ENCODE measurements at places on chromosomes 11 and 22.

- peak; percentile 27 for DNase-seq
These were observed 1.2 kb downstream of the SLC37A4 start for GRCh38 chr11:119029340-119030028.

- no peak for DNase-seq
These were observed at the start of gene OR51E2 for GRCh38 chr11:4697585-4697984. TSS of gene OR51E2 (minus strand) at chr11:4697853. CDS start at chr11:4682711, 15,142 bp downstream.

- DNase-seq, result no peak
These were observed 389.7 kb downstream of the NXPE2 start for GRCh38 chr11:115067900-115068530.

DNA sequence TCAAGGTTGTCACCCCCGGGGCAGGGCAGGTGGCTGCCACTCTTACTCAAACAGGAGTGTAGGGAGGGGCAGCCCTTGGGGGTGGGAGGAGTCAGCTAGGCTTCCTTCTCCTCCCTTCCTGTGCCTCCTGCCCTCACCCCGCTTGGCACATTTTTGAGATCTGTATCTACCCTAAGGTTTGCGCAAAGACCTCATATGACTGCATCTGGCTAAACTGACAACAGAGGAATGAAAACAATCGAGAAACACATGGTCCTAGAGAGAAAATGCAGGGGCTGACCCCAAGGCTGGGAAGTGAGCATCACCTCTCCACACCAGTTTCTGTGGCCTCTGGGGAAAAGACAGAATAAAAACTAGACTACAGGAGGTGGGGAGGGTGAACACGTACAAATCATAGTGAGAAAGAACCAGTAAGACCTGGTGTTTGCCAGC, 28.1 kb downstream of the IGSF9B start:
- no peak for DNase-seq

DNA sequence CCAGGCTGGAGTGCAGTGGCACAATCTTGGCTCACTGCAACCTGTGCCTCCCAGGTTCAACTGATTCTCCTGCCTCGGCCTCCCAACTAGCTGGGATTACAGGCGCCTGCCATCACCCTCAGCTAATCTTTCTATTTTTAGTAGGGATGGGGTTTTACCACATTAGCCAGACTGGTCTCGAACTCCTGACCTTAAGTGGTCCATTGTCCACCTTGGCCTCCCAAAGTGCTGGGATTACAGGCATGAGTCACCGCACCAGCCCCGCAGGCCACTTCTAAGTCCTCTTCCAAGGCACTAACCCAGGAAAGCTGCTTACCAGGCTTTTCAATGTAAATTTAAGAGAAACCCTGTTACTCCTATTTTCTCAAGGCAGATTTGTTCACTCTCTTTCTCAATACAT, 50.4 kb downstream of the DENND5A start:
- DNase-seq, result no peak

GRCh38 chr11:101487775-101488174, 96.0 kb downstream of the TRPC6 start:
- DNase-seq, result no peak

GRCh38 chr11:24688981-24689380, 192.1 kb downstream of the LUZP2 start:
- DNase-seq, result no peak

DNA sequence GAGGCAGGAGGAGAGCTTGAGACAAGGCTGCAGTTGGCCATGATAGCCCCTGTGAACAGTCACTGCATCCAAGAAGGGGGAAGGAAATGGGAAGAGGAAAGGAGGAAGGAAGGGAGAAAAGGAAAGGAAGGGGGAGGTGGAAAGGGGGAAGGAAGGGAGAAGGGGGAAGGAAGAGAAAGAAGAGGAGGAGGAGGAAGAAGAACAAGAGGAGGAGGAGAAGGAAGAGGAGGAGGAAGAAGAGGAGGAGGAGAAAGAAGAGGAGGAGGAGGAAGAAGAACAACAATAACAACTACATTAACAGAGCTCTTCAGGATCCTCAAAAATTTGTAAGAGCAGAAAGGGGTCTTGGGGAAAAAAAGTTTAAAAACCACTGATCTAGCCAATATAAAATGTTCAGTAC, 5.2 kb downstream of the RAB6A start:
- no peak for DNase-seq

DNA sequence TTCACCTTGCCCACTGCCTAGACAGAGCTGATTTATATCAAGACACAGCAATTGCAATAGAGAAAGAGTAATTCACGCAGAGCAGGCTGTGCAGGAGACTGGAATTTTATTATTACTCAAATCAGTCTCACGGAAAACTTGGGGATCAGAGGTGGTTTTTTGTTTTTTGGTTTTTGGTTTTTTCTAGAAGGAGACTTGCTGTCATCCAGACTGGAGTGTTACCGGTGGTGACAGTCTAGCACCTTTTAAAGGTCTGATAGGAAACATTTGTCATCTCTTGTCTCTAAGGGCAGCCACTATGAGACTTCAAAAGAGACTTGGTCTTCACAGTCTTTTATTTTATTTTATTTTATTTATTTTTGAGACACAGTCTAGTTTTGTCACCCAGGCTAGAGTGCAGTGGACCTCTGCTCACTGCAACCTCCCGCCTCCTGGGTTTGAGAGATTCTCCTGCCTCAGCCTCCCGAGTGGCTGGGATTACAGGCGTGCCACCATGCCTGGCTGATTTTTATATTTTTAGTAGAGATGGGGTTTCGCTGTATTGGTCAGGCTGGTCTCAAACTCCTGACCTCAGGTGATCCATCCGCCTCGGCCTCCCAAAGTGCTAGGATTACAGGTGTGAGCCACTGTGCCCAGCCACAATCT, 19.1 kb downstream of the APOBEC3H start:
- no peak for DNase-seq

DNA sequence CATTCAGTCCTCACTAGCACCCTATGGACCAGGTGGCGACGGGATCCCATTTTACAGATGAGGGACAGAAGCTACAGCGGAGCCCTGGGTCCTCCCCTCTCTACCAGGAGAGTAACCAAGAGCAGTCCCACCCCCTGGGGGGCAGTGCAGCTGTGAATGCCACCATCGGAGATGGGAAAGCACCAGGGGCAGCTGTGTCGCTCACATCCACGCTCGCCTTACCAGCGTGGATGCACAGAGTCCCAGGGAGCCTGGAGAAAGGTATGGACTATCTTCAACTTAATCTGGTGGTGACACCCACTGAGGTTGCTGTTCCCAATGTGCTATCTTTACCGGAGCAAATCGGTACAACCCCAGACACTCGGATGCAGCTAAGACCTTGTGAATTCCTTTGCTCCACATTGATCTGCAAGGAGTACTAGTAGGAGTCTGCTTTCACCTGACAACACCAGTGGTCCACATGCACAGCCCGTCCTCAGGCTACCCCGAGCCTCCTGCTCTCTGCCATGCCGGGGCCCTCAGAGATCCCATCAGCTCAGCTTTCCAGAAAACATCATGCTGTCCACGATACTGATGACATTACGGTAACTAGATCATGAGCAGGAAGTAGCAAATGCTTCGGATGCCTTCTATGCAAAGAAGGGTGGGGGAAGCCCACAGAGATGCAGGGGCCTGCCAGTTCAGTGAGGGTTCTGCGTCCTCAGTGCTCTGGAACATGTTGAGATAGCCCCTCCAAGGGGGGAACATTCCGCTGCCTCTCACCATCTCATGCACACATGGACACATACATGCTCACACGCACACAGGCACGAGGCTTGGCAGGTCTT, 126.0 kb downstream of the CTTN start:
- DNase-seq, result no peak

DNA sequence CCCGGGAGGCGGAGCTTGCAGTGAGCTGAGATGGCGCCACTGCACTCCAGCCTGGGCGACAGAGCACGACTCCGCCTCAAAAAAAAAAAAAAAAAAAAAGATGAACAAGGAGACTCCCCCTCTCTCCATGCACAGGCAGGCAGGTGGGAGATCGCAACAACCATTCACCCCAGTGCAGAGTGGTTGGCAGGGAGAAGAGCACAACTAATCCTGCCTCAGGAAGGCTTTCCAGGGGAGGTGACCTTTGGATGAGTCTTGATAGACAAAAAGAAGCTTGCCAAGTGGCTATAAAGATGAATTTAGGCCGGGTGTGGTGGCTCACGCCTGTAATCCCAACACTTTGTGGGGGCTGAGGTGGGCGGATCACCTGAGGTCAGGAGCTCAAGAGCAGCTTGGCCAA, 30.0 kb downstream of the FLRT1 start:
- no peak for DNase-seq

- no peak for DNase-seq
These were observed 10.9 kb downstream of the PIM3 start for GRCh38 chr22:49971232-49972162.

DNA sequence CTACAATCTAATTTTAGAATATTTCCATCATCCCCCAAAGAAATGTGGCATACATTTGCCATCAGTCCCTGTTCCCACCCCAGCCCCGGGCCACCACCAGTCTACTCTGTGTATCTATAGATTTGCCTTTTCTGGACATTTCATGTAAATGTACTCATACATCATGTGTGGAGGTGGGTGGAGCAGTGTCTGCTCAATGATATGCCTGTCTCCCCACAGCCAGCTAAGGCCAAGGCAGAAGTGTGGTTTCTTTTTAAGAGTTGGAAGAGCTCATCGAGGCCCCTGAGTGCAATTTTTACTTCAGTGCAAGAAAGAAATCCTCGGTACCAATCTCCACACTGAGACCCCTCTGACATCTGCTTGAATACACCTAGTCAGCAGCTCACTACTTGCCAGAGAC, 80.5 kb downstream of the TP53I11 start:
- no peak for DNase-seq

- DNase-seq, result no peak
These were observed 42.5 kb upstream of the SPATA19 start for GRCh38 chr11:133887692-133888332.

DNA sequence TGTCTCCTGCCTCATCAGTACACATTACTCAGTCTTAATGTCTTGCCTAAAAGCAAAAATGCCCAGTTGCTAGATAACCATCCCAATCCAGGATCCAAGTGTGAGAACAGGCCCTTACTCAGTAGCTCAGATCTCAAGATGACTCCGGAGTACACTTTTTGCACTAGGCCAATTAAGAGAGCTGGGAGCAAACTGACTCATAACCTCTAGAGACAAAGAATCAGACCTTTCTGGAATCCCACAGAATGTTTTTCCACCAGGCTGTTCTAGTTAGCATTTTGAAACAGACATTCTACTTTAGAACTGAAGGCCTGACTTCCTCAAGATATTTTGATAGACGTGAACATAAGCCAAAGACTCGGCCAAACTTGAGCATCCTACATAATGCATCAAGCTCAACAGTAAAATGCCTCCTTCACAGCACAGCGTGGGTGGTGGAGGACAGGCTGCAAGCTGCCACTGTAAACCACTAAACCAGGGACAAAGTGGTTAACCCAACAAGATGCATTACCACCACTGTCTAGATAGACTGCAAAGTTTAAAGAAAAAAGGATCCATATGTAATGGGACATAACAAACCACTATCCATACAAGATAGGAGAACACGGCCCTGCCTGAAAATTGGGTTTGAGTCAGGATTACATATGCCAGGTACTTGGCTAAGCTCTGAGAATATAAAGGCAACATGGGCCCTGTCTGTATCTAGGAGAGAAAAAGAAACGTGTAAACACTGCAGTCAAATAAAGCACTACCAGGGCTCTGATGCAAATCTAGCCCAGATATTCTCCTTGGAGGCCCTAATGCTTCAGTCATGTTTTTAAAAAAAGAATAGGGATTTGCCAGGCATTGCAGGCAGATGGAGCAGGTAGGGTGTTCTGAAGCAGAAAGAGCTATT, 48.3 kb downstream of the MYH9 start:
- DNase-seq, result no peak

GRCh38 chr11:8709002-8709672, 26.5 kb downstream of the RPL27A start:
- DNase-seq, result no peak

- DNase-seq, result no peak
These were observed 380.9 kb downstream of the ETS1 start for GRCh38 chr11:128206461-128206860.

DNA sequence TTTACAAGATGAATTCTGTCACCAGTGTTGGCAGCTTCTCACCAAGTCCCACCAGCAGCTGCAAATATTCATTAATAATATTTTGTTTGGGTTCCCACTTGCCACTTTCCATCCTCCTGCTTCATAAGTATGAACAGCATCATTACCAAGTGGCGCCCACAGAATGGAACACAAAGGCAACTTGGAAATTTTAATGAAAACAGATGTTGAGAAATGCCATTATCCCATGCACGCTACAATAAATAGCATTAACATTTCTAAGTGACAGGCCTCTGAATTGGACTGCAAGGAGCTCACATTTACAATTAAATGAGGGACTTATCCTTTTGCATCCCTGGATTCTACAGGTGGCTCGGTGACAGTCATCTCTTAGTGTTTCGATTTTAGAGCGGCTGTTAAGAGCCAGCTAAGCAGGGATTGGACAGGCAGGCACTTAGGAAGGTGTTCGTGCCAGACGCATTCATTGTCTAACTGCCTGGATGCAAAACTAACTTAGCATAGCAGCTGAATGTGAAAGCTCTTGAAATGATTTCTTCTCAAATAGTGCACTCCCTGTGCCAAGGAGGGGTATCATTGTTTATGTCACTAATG, 170.3 kb downstream of the KIRREL3 start:
- DNase-seq, result no peak

- DNase-seq, result no peak
These were observed 14.2 kb downstream of the OR52A5 start for GRCh38 chr11:5123802-5124521.

GRCh38 chr22:29456211-29456671, 17.9 kb downstream of the RFPL1 start:
- no peak for DNase-seq

DNA sequence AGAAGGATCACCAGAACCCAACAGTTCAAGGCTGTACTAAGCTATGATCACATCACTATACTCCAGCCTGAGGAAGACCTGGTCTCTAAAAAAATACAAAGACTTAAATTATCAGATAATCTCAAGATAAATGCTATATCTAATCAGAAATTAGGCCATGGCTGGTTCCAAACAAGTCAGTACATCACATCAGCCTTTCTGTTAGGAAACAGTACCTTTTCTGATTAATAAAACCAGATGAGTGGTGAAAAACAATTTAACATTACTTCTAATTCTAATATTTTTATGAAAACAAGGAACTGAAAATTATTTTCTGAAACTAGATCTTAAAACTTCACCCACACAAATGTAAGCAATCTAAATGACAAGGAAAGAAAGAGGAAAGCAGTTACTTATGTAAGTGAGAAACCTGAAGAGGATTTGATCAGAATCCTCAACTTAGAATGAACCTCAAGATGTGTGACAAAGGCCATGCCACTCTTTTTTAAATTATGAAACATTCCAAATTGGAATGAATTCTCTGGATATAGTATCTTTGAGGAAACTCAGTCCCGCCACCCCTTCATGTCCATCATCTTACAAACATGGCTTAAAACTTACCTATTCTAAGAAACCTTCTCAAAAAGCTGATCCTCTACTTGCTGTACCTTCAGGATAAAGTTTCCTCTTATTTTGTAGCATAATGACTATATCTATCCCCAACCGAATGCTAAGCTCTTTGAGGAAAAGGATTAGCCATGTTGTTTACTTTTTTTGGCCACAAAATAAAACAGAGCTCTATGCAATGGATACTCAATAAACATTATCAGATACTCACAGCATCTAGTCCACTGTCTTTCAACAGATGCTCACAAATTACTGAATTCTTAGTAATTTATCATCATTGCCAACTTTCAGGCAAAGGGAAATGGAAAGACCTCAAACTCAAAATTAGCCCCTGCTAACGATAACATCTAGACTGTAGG, 132.0 kb downstream of the MRTFA start:
- DNase-seq, result no peak

GRCh38 chr11:112307616-112308015, 47.0 kb upstream of the PLET1 start:
- no peak for DNase-seq

- no peak for DNase-seq
These were observed 23.9 kb upstream of the CD44 start for GRCh38 chr11:35114906-35115687.

- no peak for DNase-seq
These were observed 46.2 kb upstream of the CSTF3 start for GRCh38 chr11:33207408-33207985.
